ENCODE measurements at places on chromosomes 5 and 9. TPM values are rescaled to one million over a fixed set of nuclear protein-coding genes. Genes with fewer than 3 reads are reported as not detected.

Gene SOWAHA
- total RNA-seq = not detected

Gene STPG3
- total RNA-seq = not detected

Gene GNA14
- total RNA-seq = 7.2 TPM

Gene TMEM252
- not detected for total RNA-seq

Gene PNPLA7
- 10.3 TPM for total RNA-seq

Gene NMUR2
- total RNA-seq = not detected

All from aorta (tissue), 5 donors.